ENCODE measurements at places on chromosomes 13 and 19.

- DNase-seq: no peak
Measured at GRCh38 chr13:78147905-78148304, 229.3 kb upstream of the EDNRB start.

DNA sequence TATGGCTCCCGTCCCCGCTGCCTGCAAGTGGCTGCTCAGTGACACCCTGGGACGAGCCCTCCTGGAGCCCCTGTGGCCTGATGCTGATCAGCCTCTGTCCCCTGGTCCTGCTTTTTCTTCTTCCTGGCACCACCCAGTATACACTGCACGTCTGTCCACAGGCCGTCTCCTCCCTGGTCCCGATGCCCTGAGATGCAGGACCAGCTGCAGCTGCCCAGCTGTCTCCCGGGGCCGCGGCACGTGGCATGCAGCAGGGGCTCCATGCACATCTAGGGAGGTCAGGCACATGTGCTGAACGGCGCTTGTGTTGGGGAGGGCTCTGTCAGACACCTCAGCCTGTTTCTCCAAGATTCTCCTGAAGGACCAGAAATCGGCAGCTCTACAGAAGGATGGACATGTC, 30.2 kb downstream of the ZFR2 start:
- no peak for DNase-seq

DNA sequence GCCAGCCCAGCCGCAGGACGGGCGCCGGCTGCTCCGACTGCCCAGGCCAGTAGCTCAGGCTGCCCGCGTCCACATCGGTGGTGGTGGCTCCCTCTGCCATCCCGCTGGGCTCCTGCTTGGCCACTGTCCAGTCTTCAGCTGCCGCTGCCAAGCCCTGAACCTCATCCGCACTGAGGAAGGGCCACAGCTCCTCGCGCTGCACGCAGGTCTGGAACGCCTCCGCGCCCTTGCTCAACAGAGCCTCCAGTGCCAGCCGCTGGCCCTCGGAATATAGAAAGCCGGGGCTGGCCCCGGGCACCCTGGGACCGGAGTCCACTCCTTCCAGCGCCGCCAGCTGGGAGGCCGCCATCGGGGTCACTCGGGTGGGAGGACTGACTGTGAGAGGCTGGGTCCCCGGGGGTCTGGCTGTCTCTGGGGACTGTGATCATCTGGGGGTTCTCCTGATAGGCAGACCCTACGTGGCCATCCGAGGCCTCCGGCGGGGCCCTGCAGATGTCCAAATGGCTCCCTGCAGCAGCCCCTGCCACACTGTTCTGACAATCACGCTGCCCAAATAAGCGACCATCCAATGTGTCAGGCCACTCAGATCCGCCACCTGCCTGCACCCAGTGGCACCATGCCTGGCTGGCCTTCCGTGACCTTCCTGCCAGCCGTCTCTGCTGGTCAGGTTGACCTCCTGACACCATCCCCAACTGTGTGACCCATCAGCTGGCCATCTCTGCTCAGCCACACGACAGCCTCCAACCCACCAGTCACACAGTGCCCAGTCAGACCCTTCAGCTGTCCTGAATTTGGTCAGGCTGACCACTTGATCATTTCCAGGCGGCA, 1.6 kb downstream of the FAM83E start:
- DNase-seq: no peak

DNA sequence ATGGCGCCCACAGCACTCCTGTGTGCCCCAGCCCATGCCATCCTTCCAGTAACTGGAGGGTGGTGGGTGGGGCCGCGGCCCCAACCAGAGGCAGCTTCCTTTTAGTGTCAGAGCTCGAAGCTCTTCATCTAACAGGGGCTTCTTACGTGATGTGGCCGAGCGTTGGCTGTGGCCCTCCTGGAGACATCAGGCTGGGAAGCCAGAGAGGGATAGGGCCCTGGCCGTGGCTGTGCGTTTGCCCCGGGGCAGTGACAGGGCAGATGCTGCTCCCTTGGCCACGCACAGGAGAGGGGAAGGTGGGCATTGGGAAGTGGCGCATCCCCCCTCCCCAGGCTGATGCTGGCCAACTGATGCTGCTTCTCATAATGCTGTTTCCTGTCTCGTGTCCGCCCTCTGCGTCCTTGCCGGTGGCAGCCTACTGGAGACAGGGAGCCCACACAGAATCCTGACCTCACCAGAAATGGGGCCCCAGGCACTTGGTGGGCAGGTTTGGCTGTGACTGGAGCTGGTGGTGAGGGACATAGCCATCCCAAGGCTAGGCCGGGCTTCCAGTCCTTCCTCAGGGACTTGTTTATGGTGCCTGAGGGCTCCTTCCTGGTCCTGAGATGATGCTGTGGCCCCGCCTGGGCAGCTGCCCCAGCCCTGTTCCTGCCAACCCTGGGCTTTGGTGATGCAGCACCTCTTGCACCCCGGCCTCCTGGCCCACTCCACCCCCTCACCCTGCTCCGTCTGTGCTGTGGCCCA, 34.3 kb downstream of the ATP4B start:
- DNase-seq: peak; percentile 59

- DNase-seq: no peak
Measured at GRCh38 chr13:44280456-44280855, 93.2 kb upstream of the SERP2 start.

DNA sequence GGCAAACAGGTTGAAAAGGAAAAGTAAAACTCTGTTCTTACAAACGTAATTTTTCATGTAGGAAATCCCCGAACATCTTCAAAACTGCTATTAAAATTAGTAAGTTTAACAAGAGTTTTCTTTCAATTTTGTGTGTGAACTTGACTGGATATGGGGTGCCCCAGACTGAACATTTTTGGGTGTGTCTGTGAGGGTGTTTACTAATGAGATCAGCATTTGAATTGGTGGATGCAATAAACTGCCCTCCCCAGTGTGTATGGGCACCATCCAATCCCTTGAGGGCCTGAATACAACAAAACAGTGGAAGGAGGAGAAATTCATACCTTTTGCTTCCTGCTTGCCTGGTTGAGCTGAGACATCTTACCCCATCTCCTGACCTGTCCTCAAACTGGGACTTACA, 11.8 kb downstream of the HAUS8 start:
- DNase-seq: no peak

DNA sequence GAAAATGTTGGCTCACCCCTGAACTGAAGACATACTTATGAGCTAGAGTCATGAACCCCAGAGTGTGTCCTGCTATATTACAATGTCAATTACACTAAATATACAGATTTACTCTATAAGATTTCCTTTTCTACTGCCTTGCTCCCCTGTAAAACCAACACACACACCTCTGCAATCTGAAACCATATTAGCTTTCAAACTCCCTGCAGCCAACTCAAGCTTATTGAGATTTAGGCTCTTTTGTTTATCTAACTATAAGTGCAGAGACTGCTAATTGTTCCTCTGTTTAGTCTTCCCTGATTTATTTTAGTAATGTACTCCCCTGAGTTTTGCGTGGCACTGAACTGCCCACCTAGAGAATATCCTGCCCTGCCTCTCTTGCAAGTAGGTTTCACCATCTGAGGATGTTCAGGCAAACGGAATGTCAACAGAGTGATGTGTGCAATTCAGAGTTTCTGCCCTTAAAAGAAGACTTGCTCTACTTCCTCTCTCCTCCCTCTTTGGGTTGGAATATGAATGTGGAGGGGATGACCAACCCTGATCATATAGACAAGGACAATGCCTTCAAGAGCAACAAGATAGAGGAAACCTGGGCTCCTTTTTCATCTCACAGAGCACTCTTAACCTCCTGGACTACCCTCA, 22.3 kb downstream of the FAM216B start:
- DNase-seq: peak; percentile 2

GRCh38 chr13:112073245-112074138, 6.5 kb downstream of the SOX1 start:
- no peak for DNase-seq

- DNase-seq: no peak
Measured at GRCh38 chr19:30783212-30783611, 411.0 kb downstream of the ZNF536 start.

DNA sequence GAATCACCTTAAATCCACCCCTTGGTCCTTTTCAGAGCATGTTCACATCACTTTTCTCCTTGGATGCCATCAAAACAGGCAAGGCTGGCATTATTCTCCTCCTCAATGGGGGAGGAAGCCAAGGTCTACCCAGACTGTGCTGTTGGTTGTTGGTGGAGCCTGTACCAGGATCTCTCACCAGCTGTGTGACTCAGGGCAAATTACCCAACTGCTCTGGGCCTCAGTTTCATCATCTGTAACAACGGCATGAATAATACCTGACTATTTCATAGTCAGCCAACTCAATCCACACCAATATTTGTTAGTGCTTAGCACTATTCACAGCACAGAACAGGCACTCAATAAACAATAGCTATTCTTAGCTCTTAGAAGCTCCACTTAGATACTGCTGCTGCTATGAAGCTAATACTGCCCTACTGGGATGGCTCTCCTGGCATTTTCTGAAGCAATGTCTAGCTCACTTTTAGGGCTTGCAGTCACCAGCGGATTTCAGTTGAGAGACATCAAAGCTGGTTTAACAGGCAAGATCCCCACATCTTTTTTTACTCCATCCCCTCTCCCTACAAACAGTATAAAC, 116.9 kb downstream of the CCNA1 start:
- DNase-seq: no peak

GRCh38 chr19:17220207-17220758, 5.1 kb downstream of the USE1 start:
- no peak for DNase-seq

DNA sequence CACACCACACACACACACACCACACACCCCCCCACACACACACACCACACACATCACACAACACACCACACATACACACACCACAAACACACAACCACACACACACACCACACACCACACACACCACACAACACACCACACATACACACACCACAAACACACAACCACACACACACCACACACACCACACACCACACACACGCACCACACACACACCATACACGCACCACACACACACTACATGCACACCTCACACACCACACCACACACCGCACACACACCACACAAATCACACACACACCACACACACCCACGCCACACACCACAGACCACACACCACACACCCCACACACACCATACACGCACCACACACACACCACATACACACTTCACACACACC, 83.5 kb downstream of the ZNF557 start:
- no peak for DNase-seq

Data from suppressor macrophage (primary cell).